ENCODE measurements at places on chromosomes 12 and 14.

GRCh38 chr14:104288272-104288671, 149.9 kb downstream of the KIF26A start:
- DNase-seq: peak; percentile 19

GRCh38 chr12:13373803-13374202, 177.3 kb downstream of the EMP1 start:
- DNase-seq: no peak

DNA sequence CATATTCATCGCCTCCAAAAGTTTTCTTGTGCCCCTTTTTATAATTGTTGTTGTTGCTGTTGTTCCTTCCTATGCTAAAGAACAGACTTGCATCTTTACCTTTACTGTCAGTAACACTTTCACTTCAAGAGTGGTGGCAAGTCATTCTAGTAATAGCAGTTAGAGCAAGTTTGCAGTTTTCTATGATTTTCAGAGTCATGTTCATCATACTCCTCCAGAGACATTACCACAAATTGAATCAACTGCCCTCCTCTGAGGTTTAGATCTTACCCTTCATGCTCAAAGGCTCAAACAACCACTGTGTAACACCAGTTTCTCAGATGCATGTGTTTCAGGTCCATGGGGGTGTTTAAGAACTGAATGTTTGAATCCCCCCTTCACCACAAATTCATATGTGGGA, 763.4 kb downstream of the LRFN5 start:
- no peak for DNase-seq

DNA sequence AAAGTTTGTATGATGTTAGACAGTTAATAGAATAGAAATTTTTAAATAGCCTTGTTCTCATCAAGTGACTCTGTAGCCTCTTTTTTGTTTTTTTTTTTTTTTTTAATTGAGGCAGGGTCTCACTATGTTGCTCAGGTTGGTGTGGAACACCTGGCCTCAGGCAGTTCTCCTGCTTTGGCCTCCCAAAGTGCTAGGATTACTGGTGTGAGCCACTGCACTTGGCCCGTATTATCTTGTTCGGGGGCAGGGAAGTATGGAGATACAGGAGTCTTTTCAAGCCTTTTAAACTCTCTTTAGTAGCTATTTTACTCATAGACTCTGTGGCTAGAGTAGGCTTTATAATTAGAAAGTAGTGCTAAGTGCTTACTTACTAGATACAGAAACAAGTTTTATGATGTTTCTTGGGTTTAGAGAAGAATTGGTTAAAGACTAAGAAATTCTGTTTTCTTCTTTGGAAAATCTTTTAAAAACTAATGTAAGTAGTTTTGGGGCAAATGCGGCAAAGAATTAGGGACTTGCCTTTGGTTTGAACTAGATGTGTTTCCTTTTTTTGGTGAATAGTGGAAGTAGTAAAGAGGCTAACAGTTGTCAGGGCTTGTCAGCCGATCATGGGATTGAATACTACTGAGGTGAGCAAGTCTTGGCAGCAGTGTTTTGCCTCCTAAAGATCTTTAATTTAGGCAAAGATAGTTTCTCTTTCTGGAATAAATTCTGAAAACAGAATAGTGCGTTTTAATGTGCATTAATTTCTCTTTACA, 31.3 kb downstream of the FBXO34 start:
- DNase-seq: no peak

DNA sequence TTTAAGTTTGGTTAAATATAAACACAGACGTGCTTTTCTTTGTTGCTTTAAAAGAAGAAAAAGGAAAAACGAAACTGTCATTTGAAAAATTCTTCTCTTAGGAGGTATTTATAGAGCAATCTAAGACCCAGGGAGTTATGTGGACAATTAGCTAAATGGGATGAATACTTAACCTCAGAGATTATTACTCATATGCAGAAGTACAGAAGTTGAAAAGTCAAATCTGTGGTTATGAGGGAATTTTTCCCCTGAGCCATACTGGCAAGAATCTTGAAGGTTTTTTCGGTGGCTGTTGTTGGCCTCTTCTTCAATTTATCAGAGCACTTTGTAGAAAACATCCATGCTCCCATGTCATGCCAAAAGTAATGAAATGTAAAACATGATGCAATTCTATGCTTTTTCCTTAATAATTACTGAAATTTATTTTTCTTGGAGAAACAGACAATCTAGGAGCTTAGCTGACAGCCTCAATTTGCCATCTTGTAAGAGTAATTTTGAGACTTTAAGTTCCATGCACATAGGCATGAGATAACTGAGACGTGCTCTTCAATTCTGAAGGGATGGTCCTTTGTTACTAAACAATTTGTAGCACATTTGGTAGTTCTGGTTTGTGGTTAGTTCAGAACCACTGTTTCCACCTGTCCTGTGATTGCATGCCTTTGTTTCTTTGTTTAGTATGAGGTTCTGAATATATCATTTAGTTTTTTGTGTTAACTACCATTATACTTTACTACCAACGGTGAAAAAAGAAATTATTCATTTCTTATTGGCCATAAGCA, 126.6 kb downstream of the BCAT1 start:
- DNase-seq: no peak

- no peak for DNase-seq
Measured at GRCh38 chr14:36515105-36515593, 4.9 kb downstream of the NKX2-1 start.

DNA sequence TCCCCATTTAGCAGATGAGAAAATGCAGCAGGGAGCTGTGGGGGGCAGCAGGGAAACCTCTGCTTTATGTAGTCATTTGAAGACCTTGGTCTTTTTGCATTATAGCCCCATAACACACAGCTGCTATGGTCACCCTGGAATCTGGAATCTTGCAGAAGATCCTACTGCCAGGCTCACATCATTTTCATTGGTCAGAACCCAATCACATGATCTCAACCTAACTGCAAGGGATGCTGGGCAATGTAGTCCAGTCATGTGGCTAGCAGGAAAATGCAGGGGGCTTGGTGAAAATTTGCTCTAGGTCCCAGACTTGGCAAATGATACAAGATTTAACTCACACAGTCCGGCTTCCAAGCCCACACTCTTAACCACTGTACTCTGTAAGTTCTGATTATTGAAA, 1028.7 kb downstream of the AACS start:
- no peak for DNase-seq

- DNase-seq: no peak
Measured at GRCh38 chr14:35678403-35679028, 130.6 kb downstream of the RALGAPA1 start.

- DNase-seq: peak; percentile 65
Measured at GRCh38 chr14:38078393-38078792, 129.3 kb upstream of the SSTR1 start.

- no peak for DNase-seq
Measured at GRCh38 chr12:106073179-106073578, 65.6 kb downstream of the NUAK1 start.

GRCh38 chr12:68198507-68199086, 27.0 kb downstream of the IL26 start:
- DNase-seq: no peak

GRCh38 chr12:87311206-87311605, 718.0 kb downstream of the C12orf50 start:
- DNase-seq: no peak

- no peak for DNase-seq
Measured at GRCh38 chr12:65765436-65765813, 58.9 kb upstream of the HMGA2 start.

DNA sequence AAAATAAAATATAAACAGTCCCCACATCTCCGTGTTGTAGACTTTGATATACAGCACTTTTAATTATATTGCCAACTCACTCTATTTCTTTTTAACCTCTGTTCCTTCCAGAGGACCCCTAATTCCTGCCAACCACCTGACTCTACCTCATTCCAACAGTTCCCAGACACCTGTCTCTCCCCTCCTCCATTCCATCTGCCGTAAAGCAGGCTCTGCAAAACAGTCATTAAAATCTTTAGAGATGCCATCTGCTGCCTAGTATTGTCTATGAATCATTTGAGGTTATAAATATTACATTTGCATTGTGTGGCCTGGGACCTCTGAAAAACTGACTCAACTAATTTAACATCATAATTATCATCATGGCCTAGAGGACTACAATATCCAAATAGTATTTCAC, 148.8 kb upstream of the DCN start:
- no peak for DNase-seq

DNA sequence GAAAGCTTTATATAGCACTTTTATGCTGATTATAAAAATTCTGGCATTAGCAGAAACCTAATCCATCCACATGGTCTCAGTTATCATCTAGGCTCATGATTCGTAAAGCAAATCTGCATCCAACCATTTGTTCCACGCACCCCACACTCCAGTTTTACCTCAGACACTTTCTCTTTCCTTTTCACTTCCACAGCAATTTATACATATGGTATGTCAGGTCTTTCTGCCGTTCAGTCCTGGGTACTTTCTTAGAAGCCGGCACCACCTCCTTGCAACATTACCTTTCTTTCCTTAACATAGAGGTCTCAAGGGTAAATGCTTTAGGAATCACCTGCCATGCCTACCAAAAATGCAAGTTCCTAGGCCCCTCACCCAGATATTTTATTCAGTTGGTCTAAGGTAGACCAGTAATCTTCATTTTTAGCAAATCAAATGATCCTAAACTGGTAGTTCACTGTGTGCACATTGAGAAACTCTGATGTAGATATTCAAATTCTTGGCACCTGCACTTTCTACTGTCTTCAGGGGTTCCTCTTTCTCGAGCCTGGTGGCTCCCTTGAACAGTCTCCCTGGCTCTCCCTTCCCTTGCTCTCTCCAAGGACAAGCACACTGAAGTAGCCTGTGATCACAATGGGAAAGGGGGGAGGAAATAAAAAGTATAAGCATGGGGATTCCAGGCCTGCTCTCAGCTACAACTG, 2.8 kb upstream of the KRAS start:
- DNase-seq: no peak

- DNase-seq: no peak
Measured at GRCh38 chr12:132312516-132312915, 16.9 kb downstream of the GALNT9 start.

DNA sequence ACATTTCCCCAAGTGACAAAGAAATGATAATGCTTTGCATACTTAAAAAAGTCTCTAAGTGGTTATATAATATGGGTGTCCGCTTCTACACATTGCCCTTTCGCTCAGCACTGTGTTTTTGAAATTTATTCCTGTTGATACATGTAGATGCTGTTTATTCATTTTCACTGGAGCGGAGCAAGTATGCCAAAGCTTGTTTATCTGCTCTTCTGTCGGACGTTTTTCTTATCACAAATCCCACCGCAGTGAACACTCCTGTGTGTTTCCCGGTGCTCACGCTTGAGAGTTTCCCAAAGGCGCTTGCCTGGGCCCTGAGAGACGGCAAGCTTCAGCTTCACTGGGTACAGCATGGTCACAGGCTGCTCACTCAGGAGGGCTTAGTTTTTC, 50.2 kb downstream of the TPCN1 start:
- no peak for DNase-seq

DNA sequence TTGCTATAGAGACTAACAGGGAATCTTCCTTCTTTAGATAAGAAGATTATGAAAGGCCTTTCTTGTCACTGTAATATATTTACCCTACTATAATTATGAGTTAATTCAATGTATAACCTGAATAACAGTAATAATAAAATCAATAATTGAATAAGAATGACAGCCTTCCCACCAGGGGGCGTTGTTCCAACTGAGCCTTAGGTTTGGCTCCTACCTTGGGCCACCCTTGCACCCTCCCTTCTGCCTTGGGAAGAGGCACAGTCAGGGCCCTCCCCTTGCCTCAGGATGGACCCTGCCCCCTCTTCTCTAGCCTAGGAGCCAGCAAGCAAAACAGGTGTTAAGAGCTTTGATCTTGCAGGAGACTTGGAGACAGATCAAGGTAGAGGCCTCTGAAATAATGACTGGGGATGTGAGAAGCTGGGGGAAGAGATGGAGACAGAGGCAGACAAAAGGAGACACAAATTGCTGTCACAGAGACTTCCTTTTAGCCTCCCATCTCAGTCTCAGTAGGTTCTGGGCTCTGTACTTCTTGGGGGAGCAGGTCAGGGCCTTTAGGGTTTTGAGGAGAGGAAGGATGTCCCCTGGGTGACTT, 40.1 kb upstream of the CISTR start:
- peak; percentile 49 for DNase-seq

- no peak for DNase-seq
Measured at GRCh38 chr12:67803278-67803993, 154.9 kb downstream of the DYRK2 start.

- no peak for DNase-seq
Measured at GRCh38 chr14:51487848-51488247, 163.9 kb upstream of the FRMD6 start.

DNA sequence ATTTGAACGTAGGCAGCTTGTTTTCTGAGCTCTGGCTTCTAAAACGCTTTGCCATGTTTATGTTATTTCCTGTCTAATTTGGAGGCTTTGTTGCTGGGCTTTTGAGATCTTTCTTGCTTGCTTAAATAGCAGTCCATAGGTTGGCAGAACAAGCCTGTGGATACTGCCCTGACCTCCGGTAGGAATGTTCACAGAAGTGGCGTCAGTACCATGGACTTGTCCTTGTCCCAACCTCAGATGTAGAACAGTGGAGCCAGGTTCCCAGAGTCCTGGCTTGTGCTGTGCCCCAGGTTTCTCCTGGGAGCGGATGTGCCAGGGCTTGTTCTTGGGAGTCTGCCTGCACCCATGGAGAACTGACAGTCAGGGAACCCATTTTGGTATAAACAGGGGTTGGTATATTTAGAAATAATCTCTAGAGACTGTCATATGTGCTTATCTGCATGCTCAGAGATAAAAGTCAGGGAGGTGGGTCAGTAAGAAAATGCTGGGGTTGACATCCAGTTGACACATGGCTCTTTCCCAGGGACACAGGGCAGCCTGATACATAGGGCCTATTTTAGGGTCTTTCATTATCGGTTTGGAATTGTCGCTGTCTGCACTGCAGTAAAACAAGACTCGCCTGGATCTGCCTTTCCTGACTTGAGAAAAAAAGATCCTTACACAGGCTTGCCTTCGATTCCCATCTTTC, 22.9 kb downstream of the CACNA1C start:
- DNase-seq: no peak

- peak; percentile 74 for DNase-seq
Measured at GRCh38 chr14:101360054-101360911, 201.0 kb upstream of the DIO3 start.

All from Peyer's patch (tissue), 4 donors.